ENCODE measurements at places on chromosomes 5 and 9. TPM values are rescaled to one million over a fixed set of nuclear protein-coding genes. Genes with fewer than 3 reads are reported as not detected.

CDK9 gene
- 66.3 TPM for total RNA-seq

GFI1B gene
- not detected for total RNA-seq

SLC6A19 gene
- not detected for total RNA-seq

COL23A1 gene
- total RNA-seq = 3.7 TPM

DNA sequence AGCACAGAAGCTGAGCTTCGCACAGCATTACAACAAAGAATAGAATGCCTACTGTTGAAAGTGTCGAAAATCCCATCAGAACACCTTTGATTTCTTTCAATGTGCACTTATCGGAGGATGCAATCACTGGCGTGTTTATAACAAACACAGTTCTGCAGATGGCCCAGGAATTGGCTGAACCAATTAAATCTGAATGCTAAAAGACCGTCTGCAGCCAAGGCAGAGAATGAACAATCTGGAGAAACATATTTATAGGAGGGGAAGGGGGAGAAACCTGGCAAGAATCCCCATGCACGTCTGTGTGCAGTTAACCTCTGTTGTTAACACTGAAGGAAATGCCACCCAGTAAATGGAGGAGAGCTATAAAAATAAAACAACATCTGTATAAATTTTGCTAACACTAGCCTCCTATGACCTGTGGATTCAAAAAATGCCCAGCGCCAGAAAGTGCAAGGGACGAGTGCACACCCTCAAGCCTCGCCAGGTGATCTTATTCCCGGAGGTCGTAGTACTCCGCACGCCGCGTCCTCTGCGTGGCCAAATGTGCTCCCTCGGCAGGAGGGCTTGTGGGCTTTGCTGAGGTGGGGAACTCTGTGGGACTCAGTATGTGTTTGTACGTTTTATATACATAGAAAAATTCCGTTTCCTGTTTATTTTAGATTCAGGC, 56.8 kb downstream of the PTCH1 start:
- H3K27me3 ChIP-seq = no peaks in the 10 kb centered on the region
- peaks cover 37% of the 10 kb centered on the region for H3K36me3 ChIP-seq
- no peak overlapping the region for H3K27ac ChIP-seq
- no peak overlapping the region for H3K4me3 ChIP-seq

- DNase-seq = no peak
- no peaks in the 10 kb centered on the region for H3K27me3 ChIP-seq
- H3K27ac ChIP-seq = no peak overlapping the region
- no peak overlapping the region for H3K4me3 ChIP-seq
- no peaks in the 10 kb centered on the region for H3K36me3 ChIP-seq
- no peaks in the 10 kb centered on the region for H3K4me1 ChIP-seq
Measured at GRCh38 chr5:156534906-156535485, 208.0 kb downstream of the SGCD start.

GRCh38 chr5:127298036-127298429, 7.4 kb downstream of the MEGF10 start:
- no peak overlapping the region for H3K27ac ChIP-seq
- no peak for DNase-seq
- no peaks in the 10 kb centered on the region for H3K36me3 ChIP-seq
- H3K4me3 ChIP-seq = no peak overlapping the region
- no peaks in the 10 kb centered on the region for H3K4me1 ChIP-seq

DNA sequence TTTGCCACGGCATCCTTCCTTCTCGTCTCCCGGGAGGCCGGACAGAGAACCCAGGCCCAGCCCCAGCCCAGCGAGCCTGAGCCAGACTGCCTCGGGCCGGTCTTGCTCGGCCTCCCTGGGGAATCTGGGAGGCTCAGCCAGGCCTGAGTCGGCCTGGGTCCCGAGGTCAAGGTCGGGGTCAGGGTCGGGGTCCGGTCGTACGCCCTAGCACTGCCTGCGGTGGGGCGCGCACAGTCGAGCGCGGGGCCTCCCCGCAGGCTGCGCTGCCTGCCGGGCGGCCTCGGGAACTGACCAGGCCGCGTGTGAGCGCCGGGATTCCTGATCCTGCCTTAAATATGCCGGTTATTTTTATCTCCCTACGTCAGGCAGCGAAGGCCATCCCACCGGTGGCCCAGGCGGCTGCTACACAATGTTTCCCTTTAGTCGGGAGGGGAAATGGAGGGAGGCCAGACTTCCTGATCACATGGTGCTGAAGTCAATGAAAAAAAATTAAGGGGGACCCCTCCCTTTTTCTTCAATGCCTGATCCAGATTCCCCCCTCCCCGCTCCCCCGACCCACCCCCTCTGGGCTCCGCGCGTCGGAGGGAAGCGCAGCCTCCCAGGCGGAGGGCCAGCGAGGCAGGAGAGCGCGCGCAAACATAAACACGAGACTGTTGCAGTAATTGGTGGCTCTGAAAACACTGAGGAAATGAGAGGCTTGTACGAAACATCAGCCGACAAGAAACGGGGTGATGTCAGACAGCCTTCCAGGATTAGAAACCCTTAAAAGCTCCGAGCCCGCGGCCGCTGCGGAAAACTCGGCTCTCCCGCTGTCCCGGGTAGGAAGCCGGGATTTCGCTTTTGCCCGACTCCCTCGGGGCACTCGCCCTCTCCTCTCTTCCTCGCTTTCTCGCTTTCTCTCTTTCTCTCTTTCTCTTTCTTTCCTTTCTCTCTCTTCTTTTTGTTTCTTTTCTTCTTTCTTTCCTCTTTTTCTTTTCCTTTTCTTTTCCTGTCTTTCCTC, 148.2 kb upstream of the KLF4 start:
- peak overlapping the region; percentile 40 for H3K4me3 ChIP-seq
- DNase-seq = no peak
- H3K36me3 ChIP-seq = no peaks in the 10 kb centered on the region
- H3K27me3 ChIP-seq = no peaks in the 10 kb centered on the region
- H3K27ac ChIP-seq = peak overlapping the region; percentile 96

DNA sequence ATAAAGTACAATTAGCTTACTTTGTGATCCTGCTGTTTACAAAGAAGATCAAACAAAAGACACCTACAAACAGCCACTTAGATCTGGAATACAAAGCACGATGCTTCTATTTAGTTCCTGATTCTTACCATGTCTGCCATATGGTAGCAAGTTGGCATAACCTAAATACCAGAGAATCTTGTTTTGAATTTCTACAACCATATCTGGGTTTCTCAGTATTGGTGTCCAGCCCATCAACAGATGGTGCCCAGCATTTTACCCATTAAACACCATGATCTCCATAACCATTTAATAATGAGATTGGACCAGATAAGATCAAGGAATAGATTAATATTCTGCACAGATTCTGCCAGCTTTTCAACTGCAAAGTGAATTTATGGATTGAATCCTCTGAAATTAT, 29.8 kb downstream of the SLC24A2 start:
- H3K27me3 ChIP-seq = no peaks in the 10 kb centered on the region
- H3K4me3 ChIP-seq = no peak overlapping the region
- no peak for DNase-seq

- no peak overlapping the region for H3K27ac ChIP-seq
- no peak overlapping the region for H3K4me3 ChIP-seq
- DNase-seq = no peak
- no peaks in the 10 kb centered on the region for H3K36me3 ChIP-seq
- H3K27me3 ChIP-seq = no peaks in the 10 kb centered on the region
Measured at GRCh38 chr5:60010328-60010727, 116.8 kb upstream of the PDE4D start.

DNA sequence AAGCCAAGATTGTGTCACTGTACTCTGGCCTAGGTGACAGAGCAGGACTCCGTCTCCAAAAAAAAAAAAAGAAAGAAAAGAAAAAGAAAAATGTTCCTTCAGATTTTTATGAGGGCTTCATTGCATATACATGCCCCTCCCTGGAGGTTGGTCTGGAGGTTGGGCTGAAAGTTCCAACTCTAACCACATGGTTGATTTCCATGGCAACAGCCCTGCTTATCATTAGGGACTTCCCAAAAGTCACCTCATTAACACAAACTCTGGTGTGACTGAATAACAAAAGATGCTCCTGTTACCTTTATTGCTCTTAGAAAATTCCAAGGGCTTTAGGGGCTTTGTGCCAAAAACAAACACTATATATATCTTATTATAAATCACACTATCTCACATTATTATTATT, 113.8 kb downstream of the TMC1 start:
- no peaks in the 10 kb centered on the region for H3K27me3 ChIP-seq
- H3K27ac ChIP-seq = no peak overlapping the region
- H3K4me1 ChIP-seq = no peaks in the 10 kb centered on the region
- no peaks in the 10 kb centered on the region for H3K36me3 ChIP-seq
- H3K4me3 ChIP-seq = no peak overlapping the region
- no peak for DNase-seq

GRCh38 chr9:14418941-14419937, 105.3 kb upstream of the NFIB start:
- H3K36me3 ChIP-seq = no peaks in the 10 kb centered on the region
- peak overlapping the region; percentile 5 for H3K4me3 ChIP-seq
- no peak for DNase-seq
- H3K27ac ChIP-seq = no peak overlapping the region
- H3K27me3 ChIP-seq = no peaks in the 10 kb centered on the region

- no peaks in the 10 kb centered on the region for H3K36me3 ChIP-seq
- no peak for DNase-seq
- no peak overlapping the region for H3K27ac ChIP-seq
- H3K27me3 ChIP-seq = no peaks in the 10 kb centered on the region
- no peaks in the 10 kb centered on the region for H3K4me1 ChIP-seq
Measured at GRCh38 chr9:24127519-24127918, 301.5 kb upstream of the ELAVL2 start.

DNA sequence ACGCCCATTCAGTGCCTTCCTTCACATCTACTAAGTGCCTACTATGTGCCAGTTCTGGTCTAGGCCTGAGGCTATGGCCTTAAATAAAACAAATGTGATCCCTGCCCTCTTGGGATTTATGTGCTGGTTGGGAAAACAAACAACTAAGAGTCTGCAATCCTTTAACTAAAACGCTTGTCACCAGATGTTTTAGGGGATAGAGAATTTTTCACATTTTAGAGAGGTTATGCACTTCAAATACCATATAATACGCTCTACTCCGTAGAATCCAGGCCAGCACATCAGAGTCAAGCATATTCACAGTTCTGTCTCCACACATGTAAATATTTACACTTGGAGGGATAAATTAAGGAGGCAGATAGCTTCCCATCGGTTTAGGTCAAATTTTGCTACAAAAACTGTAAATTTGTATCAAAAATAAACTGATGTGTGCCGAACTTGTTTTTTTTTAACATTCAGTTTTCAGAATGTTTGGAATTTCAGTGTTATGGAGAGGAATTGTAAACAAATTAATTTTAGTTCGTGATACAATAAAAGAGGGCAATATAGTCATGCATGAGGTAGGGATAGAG, 22.0 kb upstream of the ADRA1B start:
- no peak overlapping the region for H3K4me3 ChIP-seq
- H3K27ac ChIP-seq = no peak overlapping the region
- H3K4me1 ChIP-seq = no peaks in the 10 kb centered on the region

DNA sequence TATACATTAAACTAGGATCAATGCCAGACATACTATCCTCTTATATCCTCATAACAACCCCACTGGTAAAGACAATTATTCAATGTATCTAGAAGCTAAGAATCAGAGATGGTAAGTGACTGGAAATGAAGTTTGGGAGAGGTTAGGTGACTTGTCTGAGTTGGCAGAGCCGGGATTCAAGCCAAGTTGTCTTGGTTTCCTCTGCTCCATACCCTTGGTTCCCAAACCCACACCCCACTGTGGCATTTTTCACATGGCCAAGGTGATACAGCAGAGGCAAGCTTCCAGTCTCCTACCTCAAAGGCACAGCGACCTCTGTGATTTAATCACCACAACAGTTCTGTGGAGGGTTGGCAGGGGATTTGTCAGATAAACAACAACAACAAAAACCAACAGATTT, 34.7 kb upstream of the ADRB2 start:
- no peak for DNase-seq
- H3K4me3 ChIP-seq = no peak overlapping the region
- H3K4me1 ChIP-seq = no peaks in the 10 kb centered on the region
- H3K27me3 ChIP-seq = no peaks in the 10 kb centered on the region
- H3K27ac ChIP-seq = no peak overlapping the region

DNA sequence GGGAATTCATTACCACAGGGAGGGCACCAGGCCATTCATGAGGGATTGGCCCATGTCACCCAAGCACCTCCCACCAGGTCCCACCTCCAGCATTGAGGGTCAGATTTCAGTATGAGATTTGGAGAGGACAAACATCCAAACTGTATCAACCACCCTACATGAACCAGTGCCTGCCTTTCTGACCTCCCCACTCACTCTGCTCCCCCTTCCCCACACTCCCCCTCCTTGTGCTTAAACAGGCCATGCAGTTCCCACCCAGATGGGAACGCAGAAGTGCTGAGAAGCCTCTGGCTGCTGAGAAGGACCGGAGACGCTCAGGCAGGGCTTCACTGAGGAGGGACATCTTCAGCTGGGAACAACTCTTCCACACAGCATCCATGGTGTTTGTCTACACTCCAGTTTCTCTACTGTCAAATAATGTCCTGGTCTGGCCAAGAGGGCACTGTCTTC, 30.0 kb upstream of the ADAMTS2 start:
- H3K4me3 ChIP-seq = no peak overlapping the region
- no peaks in the 10 kb centered on the region for H3K4me1 ChIP-seq
- H3K27me3 ChIP-seq = no peaks in the 10 kb centered on the region
- DNase-seq = no peak

DNA sequence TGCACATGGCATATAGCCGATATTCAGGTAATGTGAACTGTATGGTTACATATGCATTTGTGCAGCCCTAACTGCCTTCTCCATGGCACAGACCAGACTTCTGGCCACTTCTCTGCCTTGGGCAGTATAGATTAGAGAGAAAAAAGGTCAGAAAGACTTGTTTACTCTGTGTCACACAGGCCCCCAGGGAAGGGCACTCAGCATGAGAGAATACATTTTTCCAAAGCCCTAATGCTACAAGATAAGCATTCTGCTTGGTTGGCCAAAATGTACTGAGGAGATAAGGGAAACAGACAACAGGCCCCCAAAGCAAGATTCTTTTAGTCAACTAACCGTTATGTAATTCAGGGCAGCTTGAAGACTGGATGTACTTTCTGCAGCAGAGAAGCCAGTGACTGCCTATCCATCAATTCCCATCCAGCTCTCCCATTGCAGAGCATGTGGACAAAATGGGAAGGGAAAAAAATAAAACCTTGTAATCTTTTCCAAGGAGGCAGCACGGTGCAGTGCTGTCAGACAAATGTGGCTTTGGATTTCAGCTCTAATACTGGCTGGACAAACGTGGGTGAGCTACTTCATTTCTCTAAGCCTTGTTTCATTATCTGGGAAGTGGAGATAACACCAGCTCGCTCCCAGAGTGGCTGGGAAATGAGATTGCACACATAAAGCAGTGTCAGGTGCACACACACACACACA, 205.9 kb downstream of the NSG2 start:
- no peak overlapping the region for H3K27ac ChIP-seq
- no peak for DNase-seq
- H3K36me3 ChIP-seq = no peaks in the 10 kb centered on the region
- no peak overlapping the region for H3K4me3 ChIP-seq
- no peaks in the 10 kb centered on the region for H3K27me3 ChIP-seq
- no peaks in the 10 kb centered on the region for H3K4me1 ChIP-seq
